ENCODE measurements at places on chromosomes 3 and 15.
A peak's percentile ranks its signal among the peaks of the same experiment; 100 is the strongest.

DNA sequence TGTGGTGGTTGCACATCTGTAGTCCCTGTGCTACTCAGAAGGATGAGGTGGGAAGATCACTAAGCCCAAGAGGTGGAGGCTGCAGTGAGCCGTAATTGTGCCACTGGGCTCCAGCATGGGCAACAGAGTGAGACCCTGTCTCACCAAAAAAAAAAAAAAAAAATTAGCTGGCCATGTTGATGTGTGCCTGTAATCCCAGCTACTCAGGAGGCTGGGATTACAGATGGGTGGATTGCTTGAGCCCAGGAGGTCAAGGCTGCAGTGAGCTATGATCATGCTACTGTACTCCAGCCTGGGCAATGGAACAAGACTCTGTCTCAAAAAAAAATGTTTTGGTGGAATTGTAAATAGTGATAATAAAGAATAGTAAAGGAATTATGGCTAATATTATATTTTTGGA is 9.9 kb downstream of the ATRIP start:
- no peak for DNase-seq

- DNase-seq = peak; percentile 90
Observed at GRCh38 chr3:99172736-99173657, 271.5 kb upstream of the DCBLD2 start.

- DNase-seq = no peak
Observed at GRCh38 chr3:38630606-38631005, 18.9 kb downstream of the SCN5A start.

GRCh38 chr3:143885780-143886427 is 37.6 kb upstream of the SLC9A9 start:
- DNase-seq = peak; percentile 60

- no peak for DNase-seq
Observed at GRCh38 chr3:71067977-71068654, 515.4 kb downstream of the FOXP1 start.

- DNase-seq = peak; percentile 25
Observed at GRCh38 chr3:86702381-86702958, 288.5 kb downstream of the VGLL3 start.

DNA sequence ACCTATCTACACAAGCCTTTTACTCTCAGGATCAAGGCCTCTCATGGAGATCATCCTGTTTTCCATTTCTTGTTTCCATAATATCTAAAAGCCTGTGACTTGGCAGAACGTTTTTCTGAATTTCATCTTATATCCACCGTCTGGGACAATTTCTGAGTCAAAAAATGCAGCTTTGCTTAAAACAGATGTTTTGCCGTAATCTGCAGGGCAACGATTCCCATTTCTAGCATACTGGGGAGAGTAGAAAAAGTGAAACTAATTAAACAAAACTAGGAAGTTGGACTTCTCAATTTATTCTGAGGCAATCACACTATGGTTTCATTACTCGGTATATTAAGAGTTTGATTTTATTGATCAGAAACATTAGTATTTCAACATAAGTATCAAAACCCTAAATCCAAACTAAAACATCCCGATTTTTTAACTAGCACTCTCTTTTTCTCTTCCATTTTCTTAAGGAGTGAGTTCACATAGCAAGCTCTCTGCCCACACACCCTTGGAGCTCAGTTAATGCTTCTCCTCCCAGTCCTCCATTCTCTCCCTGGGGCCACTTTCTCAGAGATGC is 33.6 kb downstream of the SPATA12 start:
- DNase-seq = no peak

- DNase-seq = peak; percentile 71
Observed at GRCh38 chr3:71050538-71051258, 532.8 kb downstream of the FOXP1 start.

DNA sequence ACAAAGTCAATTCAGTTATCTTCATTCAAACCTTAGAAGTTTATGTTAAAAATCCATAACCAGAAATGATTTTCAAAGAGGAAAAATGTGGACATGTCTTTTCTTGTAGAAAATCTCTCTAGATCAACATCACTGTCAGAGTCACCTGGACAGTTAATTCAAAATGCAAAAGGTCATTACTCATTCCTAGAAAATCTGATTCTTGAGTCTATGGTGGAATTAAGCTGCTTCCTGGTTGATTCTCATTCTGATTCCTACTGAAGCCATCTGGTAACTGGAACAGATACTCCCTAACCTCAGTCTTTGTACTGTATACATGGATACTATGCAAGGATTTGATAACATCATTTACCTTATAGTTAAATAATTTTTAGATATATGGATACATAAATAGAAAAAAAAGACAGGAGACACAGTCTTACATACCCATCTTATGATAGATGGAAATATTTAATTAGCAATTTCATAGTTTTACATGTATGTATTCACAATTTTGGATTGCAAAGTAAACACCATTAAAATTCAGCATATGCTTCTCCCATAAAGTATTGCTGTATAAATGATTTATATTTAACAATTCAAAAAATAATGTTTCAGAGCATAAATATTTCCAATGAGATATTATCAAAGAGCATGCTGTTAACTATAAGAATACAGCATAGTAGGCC is 693.2 kb upstream of the CCDC54 start:
- DNase-seq = no peak

DNA sequence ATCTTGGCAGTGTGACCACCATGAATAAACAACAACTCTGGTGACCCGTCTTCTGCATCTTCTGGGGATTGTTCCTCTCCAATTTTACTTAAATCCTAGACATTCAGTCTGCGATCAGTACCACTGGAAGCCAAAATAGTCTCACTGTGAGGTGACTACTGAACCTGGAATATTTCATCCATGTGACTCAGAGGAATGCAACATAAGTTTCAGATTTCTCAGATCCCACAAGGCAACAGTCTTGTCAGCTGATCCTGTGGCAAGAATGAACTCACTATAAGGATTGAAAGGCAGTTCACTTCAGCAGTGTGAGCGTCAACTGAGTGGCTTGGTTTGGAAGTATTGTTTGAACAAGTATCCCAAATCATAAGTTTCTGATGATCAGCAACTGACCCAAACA is 13.2 kb downstream of the NSUN3 start:
- no peak for DNase-seq

GRCh38 chr3:107675233-107675900 is 152.6 kb downstream of the BBX start:
- no peak for DNase-seq

GRCh38 chr3:105385819-105386508 is 19.3 kb downstream of the ALCAM start:
- no peak for DNase-seq

DNA sequence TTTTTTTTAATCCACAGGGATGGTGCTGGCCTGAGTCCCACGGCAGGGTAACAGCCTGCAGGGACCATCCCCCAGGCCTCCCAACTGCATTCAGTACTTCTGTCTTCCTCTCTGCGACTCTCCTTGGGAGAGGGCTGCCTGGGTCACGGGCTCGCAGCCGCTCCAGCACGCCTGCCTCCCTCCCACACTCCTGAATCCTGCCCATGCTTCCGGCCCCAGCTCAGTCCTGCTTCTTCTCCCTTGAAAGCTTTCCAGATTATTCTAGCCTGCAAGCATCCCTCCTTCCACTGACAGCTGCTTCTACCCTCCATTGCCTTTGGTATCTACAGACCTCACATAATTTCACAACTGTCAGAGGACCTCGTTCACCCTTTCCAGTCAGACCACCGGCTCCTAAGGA is 32.4 kb downstream of the MEGF11 start:
- DNase-seq = no peak

- DNase-seq = no peak
Observed at GRCh38 chr15:77851691-77852090, 219.0 kb upstream of the LINGO1 start.

DNA sequence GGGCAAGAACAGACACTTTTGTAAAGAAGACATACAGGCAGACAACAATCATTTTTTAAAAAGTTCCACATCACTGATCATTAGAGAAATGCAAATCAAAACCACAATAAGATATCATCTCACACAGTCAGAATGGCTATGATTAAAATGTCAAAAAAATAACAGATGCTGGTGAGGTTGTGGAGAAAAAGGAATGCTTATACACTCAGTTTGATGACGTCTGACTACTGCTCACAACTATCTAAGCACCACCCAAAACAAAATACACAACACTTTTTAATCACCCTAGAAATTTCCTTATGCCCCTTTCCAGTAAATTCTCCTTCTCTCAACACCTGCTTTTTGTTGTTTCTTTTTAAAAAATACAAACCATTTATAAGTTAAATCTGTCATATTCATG is 228.8 kb downstream of the ISL2 start:
- DNase-seq = no peak

- no peak for DNase-seq
Observed at GRCh38 chr3:48662145-48662752, 437 bp downstream of the CELSR3 start.

Measured in cardiac fibroblast (primary cell).